ENCODE measurements at places on chromosomes 1 and 21. TPM values are rescaled to one million over a fixed set of nuclear protein-coding genes. Genes with fewer than 3 reads are reported as not detected.

DNA sequence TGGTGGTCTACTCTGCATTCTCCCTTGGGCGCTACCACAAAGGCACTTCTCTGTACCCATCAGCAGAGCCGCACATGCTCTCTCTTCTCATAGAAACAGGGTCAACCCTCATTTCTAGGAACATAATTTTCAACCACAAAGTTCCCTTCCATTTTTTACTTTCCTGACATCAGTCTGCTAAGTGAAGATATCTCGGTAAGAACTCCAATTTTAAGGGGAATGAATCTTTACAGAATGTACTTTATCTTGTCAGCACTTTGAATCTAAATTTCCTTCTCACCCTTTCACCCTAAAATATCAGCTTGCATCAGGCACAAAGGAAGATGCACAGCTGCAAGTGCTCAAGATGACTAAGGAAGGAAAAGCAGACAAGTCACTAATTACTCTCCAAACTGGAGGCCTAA is 545.9 kb downstream of the SMYD3 start:
- peaks cover 13% of the 10 kb centered on the region for H3K4me1 ChIP-seq
- H3K4me3 ChIP-seq = no peak overlapping the region
- no peak for DNase-seq
- no peaks in the 10 kb centered on the region for H3K36me3 ChIP-seq

- DNase-seq = no peak
- H3K4me1 ChIP-seq = peaks cover 34% of the 10 kb centered on the region
- H3K4me3 ChIP-seq = peak overlapping the region; percentile 74
- peak overlapping the region; percentile 59 for H3K27ac ChIP-seq
Observed at GRCh38 chr1:65049941-65050713, 83.8 kb upstream of the JAK1 start.

DNA sequence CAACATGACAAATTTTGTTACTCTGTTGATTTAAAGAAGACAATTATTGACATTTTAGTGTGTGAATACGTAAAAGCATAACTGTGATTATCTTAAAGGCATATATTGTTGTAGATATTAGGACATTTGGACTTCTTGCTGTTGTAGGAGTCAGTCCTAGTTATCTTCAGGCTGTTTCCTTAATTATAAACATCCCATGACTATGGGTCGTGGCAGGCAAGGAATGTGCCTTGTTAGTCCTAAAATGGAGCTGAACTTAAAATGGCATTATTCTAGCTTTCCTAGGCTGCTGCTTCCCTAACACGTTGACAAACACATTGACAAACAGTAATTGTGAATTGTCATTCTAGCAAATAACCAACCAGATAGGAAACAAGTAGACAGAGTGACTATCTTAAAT is 4.4 kb upstream of the MPZL1 start:
- no peak for DNase-seq
- H3K27ac ChIP-seq = no peak overlapping the region
- no peaks in the 10 kb centered on the region for H3K27me3 ChIP-seq
- peaks cover 65% of the 10 kb centered on the region for H3K4me1 ChIP-seq

CAPN8 gene
- total RNA-seq = not detected

PRRX1 gene
- not detected for total RNA-seq

KIF14 gene
- 20.1 TPM for total RNA-seq

TBX15 gene
- 0.07 TPM for total RNA-seq

Measured in activated T-cell treated with anti-CD3 and anti-CD28 coated beads, Interleukin-2, amount 50 U/mL, for 72 hours (primary cell).